ENCODE measurements at places on chromosomes 2 and 18.

GRCh38 chr18:49494660-49495059, 7.6 kb upstream of the C18orf32 start:
- DNase-seq = no peak

GRCh38 chr2:230798769-230799399, 65.9 kb upstream of the ITM2C start:
- DNase-seq = no peak

DNA sequence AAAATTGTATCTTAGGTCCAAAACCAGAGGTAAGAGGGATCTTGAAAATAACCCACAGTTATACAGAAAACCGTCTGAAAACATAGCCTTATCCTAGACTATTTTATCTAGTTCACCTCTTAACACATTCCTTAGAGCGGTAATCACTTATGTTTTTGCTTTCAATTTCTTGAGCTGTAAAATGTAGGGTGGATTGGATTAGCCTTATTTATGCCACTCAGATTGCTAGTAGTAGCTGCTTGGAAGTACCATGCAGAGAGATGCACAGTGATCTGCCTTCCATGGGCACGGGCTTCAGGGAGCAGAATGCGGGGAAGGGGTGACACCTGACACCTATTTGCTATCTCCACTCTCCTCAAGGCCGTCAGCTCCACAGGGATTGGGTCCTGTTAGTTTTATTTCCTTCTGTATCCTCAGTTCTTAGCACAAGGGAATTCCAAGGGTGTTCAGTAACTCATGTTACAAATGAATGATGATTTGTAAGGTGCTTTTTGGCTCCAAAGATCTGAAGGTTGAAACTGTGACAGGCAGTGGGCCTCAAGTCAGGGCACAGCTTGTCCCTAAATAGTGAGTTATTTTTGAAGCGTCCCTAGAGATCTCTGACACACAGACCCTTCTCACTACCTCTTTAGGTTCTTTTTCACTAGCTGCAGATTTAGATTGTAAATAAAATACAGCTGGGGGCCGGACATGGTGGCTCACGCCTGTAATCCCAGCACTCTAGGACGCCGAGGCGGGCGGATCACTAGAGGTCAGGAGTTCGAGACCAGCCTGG, 64.0 kb upstream of the PMAIP1 start:
- DNase-seq = no peak

DNA sequence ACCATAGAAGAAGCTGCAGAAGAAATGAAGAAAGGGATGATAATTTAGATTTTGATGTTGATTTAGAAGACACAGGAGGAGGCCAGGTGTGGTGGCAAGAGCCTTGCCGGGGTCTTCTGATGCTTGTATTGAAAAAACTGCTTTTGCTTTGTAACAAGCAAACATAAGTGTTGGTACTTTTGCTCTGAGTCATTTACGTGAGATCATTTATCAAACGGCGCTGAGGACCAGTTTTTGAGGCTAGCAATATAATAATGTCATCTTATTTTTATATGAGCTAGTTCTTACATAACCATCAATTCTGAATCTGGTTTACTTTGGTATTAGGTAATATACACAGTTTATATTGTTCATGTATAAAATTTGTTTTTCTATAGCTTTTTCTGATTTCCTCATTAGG, 30.6 kb downstream of the SPTBN1 start:
- no peak for DNase-seq

- no peak for DNase-seq
Measured at GRCh38 chr18:13455960-13456481, 237.5 kb downstream of the LDLRAD4 start.

DNA sequence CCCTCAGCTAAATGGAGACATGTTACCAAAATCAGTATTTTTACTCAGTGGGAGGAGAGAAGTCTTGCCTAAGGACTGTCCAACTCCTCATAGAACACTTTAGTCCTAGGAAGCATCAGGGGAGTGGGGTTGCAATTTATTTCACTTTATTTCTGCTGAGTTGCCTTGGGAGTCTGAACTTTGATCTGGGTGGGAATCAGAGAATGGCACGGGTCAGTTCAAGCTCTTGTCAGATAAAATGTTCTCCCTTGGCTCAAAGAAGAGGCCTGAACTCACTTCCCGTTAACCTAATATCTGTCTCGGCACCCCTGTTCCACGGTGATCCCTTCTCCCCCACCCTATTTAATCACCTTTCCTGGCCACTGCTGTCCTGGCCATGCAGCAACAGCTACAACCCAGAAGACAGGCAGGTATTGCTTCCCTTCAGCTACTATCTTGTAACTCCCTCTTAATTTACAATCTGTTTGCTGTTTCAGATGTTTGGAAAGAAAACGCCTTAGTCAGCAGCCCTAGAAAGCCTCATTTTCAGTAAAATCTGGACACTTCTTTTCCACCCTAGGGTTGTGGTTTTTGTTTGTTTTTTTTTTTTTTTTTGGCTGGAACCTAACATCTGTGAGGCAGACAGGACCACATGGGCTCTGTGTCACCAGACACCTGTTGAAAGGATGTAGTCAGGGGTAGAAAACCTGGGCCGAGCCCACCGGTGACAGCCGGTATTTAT, 52.5 kb downstream of the SERTAD2 start:
- DNase-seq = no peak

GRCh38 chr2:9087121-9087681, 83.7 kb upstream of the MBOAT2 start:
- no peak for DNase-seq

- DNase-seq = no peak
Measured at GRCh38 chr2:183952741-183953140, 645.6 kb upstream of the ZNF804A start.

DNA sequence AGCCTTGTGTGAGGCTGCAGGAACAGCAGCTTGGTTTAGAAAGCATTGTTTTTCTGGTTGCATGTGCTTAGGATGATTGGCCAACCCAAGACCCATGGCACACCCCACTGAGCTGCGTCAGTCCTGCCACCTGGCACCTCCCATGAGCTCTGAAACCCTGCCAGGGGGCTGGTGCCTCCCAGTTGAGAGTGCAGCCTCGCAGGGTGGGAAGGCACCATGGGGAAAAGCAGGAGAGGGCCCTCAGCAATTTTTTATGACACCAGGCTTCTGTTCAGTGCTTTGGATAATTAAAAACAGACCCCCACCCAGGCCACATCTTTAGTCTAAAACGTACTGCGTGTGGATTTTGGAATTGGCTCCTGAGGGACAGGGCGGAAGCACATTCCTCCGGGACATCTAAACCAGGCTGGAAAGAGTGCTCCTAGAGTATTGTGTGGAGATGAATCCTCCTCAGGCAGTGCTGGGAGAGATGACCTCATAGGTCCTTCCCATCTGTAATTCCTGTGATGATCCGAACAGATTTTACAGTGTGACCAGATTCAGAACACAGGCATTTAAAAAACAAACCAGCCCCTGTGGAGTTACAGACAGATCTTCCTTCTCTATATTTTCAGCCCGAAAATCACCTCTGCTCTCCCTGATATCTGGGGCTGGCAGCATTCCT, 438.3 kb downstream of the ZNF521 start:
- DNase-seq = no peak

DNA sequence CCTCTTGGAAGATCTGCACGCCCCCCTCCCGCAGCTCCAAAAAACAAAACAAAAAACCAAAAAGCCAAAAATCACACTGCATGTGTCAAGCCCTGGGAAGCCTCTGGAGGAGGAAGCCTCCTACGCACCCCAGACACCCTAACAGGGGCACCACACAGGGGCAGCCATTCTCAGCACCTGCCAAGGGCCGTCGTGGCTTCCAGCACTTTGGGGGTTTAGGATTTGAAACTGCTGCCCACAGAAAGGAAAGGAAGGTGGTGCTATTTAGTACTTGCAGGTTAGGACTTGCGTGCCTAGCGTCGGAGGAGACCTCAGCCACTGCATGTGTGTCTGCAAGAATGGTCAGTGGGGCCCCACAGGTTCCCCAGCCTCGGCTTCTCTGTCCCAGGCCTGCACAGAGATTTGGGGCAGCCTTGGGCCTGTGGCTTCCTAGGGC, 419 bp upstream of the GPR55 start:
- no peak for DNase-seq

GRCh38 chr2:72759755-72760154, 66.1 kb downstream of the EXOC6B start:
- no peak for DNase-seq

- DNase-seq = no peak
Measured at GRCh38 chr18:55968550-55968949, 380.6 kb upstream of the TCF4 start.

DNA sequence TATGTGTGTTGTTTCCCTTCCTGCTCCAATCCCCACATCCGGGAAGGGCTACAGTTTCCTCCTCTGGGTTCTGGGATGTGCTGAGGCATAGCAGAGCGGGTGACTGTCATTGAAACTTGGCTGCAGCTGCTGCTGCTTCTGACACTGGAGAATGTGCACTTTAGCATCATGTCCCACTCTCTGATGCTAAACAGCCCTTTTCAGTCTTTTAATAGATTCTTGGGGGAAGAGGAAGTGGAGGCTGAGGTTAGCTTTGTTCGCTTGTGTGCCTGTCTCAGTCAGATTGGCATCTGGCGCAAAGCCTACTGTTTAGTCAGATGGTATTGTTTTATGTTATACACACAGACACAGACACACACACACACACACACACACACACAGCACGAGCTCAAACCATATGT, 136.5 kb upstream of the RND3 start:
- no peak for DNase-seq

- no peak for DNase-seq
Measured at GRCh38 chr2:70523996-70524965, 29.3 kb downstream of the TGFA start.

- no peak for DNase-seq
Measured at GRCh38 chr2:139465789-139466188, 685.6 kb upstream of the NXPH2 start.

DNA sequence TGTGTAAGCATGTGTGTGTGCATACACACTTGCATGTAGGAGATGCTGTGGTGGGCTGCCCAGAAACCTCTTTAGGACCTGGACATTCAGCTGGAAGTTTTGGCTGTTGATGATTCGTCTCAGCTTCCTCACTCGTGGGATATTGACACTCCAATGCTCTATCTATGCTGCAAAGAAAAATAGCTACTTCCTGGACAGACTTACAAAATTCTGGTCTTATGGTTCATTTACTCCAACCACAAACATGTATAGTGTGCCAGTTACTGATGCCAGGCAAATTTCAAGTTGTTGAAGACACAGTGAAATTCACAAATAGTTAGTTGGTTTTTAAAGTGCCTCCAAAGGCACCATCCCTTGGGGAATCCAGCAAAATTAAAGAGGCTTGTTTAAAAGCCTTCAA, 882.6 kb downstream of the CPS1 start:
- DNase-seq = no peak

GRCh38 chr2:105396254-105397024, 2.4 kb downstream of the FHL2 start:
- no peak for DNase-seq

DNA sequence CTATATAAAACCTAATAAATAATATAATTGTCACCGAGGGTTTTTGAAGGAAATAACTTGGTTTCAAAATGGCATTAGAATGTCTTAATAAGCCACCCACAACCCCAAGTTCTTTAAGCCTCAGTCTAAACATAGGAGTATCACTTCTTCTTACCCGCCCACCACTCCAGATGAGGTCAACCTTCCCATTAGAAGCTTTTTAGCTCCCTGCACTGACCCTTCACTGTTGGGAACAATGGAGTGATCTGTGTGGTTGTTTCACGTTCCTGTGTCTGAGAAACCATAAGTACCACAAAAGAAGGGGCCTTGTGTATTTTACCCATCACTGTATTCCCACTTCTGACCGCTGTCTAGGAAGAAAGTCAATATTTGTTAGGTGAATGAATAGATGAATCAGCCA, 326.3 kb upstream of the ZNF521 start:
- DNase-seq = no peak

DNA sequence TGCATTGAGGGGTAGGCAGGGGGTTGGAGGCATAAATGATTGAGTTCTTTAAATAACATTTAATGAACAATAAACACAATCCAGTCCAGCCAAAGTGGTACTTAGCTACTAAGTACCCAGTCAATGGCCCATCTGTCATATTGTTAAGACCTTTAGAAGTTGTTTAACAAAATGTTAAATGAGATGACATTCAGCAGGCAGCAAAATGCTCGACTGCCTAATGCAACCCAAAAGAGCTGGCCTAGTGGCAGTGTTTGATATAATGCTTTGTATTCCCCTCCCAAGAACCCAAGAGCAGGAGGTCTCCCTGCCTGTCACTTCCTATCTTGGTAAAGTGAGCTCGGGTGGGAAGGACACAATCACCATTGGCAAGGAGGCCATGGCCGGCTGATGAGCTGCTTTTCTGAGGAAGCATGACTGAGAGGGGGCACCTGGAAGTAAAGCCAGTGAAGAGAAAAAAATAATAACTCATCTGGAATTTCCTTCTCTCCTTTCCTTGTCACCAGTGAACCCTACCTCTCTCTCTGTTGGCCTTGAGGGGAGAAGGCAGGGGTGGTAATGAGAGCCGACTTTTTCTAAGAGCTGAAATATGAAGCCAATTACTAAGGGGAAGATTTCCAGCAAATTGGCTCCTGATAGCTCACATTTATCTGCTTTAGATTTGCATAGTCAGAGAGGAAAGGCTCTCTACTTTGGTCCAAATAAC, 140.6 kb downstream of the C1D start:
- DNase-seq = no peak

- no peak for DNase-seq
Measured at GRCh38 chr2:188570370-188570769, 278.7 kb downstream of the GULP1 start.

DNA sequence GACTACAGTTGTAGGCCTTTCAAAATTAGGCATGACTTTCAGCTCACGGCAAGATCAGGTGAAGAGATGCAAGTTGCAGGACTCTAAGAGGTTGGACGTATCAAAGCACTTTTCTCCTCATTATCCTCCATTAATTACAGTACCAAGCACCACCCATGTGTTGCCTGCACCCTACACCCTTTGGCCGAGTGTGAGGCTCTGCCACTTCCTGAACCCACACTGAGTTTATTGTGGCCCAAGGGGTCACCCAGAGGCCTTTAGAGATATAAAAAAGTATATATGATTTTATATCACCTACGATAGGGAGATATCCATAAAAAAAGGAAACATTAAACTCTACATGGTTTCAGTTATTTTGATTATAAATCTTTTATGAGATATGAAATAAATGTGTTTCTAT, 2.8 kb downstream of the UGT1A8 start:
- no peak for DNase-seq

- DNase-seq = no peak
Measured at GRCh38 chr18:78822171-78822948, 157.3 kb upstream of the SALL3 start.

GRCh38 chr2:161570424-161571050, 53.7 kb upstream of the SLC4A10 start:
- DNase-seq = no peak

GRCh38 chr18:34158881-34159690, 65.6 kb downstream of the NOL4 start:
- DNase-seq = no peak

GRCh38 chr2:224816816-224817215, 100.7 kb upstream of the CCDC195 start:
- no peak for DNase-seq
